ENCODE measurements at places on chromosomes 6 and 20.

DNA sequence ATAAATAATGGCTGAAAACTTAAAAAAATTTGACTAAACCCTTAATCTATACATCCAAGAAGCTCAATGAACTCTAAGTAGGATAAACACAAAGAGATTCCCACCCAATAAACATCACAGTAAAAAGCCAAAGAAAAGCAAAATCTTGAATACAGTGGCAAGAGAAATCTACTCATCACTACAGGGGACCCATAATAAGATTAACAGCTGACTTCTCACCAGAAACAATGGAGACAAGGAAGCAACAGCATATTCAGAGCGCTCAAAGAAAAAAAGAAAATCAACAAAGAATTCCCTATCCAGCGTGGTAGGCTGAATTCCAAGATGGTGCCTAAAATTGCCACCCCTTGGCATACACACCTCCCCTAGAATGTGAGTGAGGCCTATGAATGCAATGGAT, 18.6 kb downstream of the SNX3 start:
- no peak for DNase-seq

- DNase-seq = no peak
These were observed 15.9 kb downstream of the MTO1 start for GRCh38 chr6:73477407-73477806.

- DNase-seq = no peak
These were observed 10.1 kb upstream of the GMEB2 start for GRCh38 chr20:63636752-63637628.

GRCh38 chr6:112266331-112266730, 12.0 kb upstream of the LAMA4 start:
- DNase-seq = no peak

Measured in CD4-positive, alpha-beta T cell treated with Interleukin-1 beta for 1 hour (primary cell).